ENCODE measurements at places on chromosomes 1 and 21. TPM values are rescaled to one million over a fixed set of nuclear protein-coding genes. Genes with fewer than 3 reads are reported as not detected.

Gene CR1
- total RNA-seq: 1.5 TPM

Gene FLG2
- total RNA-seq: 0.21 TPM

Gene SV2A
- total RNA-seq: 3.7 TPM

Gene NES
- 216 TPM for total RNA-seq

Gene CD1B
- not detected for total RNA-seq

Gene OTUD3
- 6.8 TPM for total RNA-seq

Gene FCGR3B
- 1.4 TPM for total RNA-seq

Gene NCAM2
- total RNA-seq: 7.1 TPM

Gene KRTAP12-2
- not detected for total RNA-seq

Gene AQP10
- not detected for total RNA-seq

Gene CR1L
- total RNA-seq: not detected

Gene TEKT2
- total RNA-seq: not detected

Gene SELP
- 7.2 TPM for total RNA-seq

Gene MXRA8
- total RNA-seq: 95.3 TPM

Gene OBSCN
- 640 TPM for total RNA-seq

Gene PLA2G2C
- total RNA-seq: not detected

Gene HHIPL2
- total RNA-seq: not detected

Measured in tongue (tissue), 3 donors.